AG09319 (cell line): ENCODE measurements at places on chromosomes 1 and 21.

DNA sequence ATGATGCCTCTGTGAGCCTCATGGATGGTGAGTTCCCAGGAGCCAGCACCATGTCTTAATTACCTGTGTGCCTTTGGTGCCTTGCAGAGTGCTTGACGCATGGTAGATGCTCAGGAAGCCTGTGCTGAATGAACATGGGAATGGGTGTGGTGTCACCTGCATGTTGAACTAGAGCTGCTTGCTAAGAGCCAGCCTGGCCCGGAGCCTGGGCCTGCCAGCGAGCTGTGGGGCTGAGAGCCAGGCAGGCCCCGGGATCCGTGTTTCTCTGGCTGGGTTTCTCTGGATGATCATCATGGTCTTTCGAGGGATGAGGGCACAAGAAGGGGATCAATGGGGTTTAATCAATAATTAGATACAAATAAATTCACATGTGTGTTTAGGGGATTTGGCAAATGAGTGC is 6.7 kb upstream of the TEX35 start:
- no peak for DNase-seq

DNA sequence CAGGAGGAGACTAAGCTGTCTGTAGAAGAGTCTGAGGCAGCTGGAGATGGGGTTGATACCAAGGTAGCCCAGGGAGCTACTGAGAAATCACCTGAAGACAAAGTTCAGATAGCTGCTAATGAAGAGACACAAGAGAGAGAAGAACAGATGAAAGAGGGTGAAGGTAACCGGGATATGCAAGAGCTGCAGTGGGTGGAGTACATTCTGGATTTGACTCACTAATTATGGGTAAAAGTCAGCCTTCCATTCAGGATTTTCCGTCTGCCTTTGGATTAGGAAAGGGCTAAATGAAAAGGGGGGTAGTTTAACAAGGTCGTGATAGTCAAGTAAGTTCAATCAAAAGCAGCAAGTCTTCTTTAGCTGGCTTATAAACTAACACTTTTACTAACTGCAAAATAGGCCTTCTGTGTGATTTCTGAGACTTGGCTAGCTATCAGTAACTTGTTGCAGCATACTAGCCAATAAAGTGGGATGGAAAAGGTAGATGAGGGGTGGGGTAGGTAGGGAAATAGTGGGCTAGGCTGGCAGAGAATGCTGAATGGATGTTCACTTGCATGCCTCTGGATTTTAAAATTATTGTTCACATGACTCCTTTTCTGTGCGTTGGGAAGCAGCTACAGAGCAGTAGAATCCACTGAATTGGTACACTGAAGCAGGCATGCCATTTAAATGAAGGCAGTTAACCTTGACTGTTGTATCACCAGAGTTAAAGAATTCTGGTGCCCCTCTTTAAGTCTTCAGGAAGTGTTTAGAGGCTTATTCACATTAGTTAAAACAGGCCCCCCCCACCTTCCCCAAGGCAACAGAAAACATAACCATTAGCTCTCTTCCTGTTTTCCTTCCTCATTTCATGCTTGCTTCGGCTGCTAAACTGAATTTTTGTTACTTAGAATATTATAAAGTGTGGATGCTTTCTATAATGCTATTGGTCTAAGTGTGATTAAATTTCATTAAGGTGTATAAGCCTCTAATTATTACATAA is 15.4 kb downstream of the CCDC17 start:
- no peak for DNase-seq

GRCh38 chr1:187003353-187003752 is 174.6 kb downstream of the PLA2G4A start:
- DNase-seq, result no peak

- no peak for DNase-seq
Measured at GRCh38 chr1:26023826-26024225, 2.3 kb downstream of the EXTL1 start.

- peak; percentile 79 for DNase-seq
Measured at GRCh38 chr1:32992489-32993323, 28.1 kb upstream of the RNF19B start.

- peak; percentile 65 for DNase-seq
Measured at GRCh38 chr21:26962621-26963181, 4.2 kb downstream of the ADAMTS5 start.

- no peak for DNase-seq
Measured at GRCh38 chr1:55043011-55043410, 3.7 kb downstream of the PCSK9 start.

DNA sequence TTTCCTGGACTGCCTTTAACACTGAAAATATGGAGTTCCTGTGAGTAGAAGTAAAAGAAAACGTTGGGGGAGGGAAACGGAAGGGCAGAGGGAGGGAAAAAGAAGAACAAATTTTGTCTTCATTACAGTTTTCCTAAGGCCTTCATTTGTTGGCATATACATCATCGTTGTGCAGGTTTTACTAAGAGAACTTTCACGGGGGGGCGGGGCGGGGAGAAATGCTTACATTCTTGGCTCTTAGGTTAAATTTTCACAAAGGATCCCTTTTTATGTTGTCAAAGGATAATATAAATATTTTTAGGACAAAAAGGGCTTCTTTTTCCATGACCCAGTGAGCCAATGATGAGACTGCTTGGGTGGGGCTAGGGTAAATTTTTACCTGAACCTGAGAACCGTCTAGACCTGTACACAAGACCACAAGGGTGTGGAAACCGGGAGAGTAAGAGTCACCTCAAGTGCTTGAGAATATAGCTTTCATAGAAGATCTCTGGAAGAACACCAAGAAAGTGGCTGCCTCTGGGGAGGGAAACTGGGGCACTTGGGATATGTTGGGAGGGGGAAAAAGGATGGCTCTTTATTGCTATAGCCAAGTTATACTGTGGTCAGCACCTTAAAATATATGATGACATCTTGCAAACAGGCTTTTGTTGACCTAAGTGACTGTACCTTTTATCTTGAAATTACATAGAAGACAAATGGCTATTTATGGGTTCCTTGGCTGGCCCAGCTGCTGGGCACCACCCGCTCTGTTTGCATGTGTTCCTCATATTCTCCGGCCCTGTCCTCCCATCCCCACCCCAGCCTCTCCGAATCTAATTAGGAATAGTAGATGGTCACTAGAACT is 2.0 kb upstream of the UTP25 start:
- no peak for DNase-seq

- DNase-seq, result no peak
Measured at GRCh38 chr1:10866321-10867093, 70.1 kb upstream of the CASZ1 start.

DNA sequence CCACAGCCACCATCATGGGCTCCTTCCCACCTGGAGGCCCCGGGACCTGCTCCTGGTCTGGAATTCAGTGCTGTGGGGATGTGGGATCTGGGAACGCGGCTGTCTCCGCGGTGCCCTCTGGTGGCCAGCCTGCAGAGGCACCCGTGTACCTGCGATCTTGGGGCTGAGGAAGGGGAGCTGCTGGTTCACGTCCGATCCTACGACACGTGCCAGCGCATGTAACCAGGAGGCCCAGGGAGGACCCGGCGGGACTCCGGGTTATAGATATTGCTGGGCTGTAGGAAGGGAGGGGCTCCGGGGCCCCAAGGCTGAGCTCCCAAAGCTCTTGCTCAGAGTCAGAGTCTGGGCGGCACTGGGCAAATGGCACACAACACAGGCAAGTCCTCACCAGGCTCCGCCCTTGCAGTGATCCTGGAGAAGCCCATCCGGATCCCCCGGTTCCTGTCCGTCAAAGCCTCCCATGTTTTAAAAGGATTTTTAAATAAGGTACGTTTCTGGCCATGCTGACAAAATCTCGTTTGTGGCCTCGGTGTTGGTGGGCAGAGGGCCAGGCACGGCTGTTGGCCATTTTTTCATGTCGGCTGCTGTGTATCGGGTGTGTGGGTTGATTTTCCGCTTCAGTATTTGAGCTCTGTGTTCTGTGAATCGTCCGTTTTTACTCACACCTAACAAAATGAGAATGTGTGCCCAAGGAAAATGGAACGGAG is 20.1 kb downstream of the FAAP20 start:
- DNase-seq, result no peak
